ENCODE measurements at places on chromosomes 3 and 15. TPM values are rescaled to one million over a fixed set of nuclear protein-coding genes. Genes with fewer than 3 reads are reported as not detected.

GRCh38 chr3:32282578-32283154, 44.2 kb downstream of the CMTM8 start:
- no peak for DNase-seq

GRCh38 chr3:181725131-181725731, 13.5 kb downstream of the SOX2 start:
- DNase-seq: no peak

GRCh38 chr3:186959029-186959624, 28.8 kb downstream of the ST6GAL1 start:
- DNase-seq: no peak

DNA sequence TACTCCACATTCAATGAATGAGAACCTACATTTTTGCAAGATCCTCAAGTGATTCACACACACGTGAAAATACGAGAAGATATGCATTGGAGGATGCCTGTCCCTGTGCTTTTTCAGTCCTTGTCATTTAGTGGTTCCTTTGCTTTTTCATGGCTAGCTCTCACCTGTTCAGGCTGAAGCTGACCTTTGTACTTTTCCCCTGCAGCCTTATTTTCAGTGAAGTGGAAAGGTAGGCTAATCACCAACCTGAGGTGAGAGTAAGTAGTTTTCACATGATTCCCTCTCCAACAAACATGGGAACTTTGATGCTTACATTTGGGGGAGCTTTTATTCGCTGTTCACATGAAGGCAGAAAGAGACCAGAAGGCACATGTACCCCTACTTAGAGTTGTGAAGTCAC, 8.3 kb downstream of the ITPR1 start:
- DNase-seq: no peak

Gene SI
- not detected for polyA plus RNA-seq

Gene TLR9
- 0.16 TPM for polyA plus RNA-seq

Gene LRRN1
- 0.23 TPM for polyA plus RNA-seq

Data from CD8-positive, alpha-beta memory T cell (primary cell).